ENCODE measurements at places on chromosomes 1 and 21.

- DNase-seq: peak; percentile 49
Observed at GRCh38 chr1:28965271-28965870, 51.0 kb downstream of the EPB41 start.

DNA sequence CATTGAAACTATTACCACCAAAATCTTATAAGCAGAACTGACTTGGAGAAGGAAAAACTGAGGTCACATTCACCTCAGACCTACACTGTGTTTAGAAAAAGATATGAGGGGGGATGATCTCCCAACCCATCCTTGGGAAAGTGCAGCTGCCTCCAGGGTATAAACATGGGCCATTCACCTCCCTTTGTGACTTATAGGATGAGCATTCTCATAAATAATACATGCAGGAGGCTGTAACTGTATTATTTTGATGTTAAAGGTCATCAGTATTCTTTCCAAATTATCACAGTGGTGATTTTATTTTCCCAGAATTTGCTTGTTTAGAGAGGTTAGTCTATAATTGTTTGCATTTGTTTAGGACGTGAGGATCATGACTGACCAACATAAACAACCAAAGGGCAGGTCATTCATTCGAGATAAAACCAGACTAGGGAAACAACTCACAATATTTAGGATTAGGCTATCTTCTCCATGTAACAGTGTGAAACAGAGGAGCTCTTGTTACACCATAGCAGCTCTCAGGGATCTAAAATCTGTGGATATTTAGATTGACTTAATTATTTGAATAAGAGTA, 109.2 kb upstream of the NR5A2 start:
- DNase-seq: no peak

DNA sequence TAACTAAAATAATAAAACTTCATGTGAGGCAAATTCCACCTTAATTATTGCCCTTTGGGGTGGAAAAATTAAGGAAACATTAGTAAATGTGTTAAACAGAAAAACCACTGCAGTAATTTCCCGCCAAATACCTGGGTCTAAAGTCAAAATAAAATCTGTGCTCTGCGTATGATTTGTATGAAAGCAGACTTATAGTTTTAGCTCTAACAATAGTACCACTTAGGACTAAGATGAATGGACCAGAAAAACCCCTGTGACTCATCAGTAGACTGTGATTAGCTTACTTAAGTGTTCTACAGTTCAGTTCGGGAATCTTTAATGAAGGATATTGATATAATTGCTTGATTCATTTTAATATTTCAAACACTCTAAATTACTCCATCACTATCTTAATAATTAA, 23.3 kb upstream of the C1orf105 start:
- peak; percentile 37 for DNase-seq

GRCh38 chr1:187474336-187474735, 645.6 kb downstream of the PLA2G4A start:
- DNase-seq: peak; percentile 53

Measured in kidney tubule cell (primary cell).